Hepatic stellate cell (primary cell): ENCODE measurements at places on chromosomes 5 and 9.
A peak's percentile ranks its signal among the peaks of the same experiment; 100 is the strongest.

- DNase-seq = no peak
These were observed 92.2 kb downstream of the INVS start for GRCh38 chr9:100191264-100191663.

DNA sequence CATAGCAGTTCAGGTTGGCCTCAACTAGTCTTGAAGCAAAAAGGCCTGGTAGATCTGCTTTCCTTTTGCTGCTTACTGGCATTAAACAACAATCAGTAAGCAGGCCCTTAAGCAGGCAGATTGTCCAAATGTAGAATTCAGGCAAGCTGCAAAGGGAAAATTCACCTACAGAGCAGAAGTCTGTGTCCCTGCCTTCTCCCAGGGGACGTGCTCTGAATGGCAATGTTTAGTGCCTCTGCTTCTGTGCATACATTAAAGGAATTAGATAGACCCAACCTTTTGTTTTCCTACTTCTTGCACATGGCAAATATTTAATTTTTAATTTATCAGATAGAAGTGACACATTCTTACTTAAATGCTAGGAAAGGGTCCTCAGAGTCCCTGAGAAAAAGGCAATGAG, 328.8 kb upstream of the PIK3R1 start:
- no peak for DNase-seq

- DNase-seq = no peak
These were observed 8.8 kb downstream of the KCNV2 start for GRCh38 chr9:2725898-2726649.

- DNase-seq = peak; percentile 30
These were observed 209.1 kb downstream of the TARS1 start for GRCh38 chr5:33649549-33650482.

- no peak for DNase-seq
These were observed 201.2 kb downstream of the NXNL2 start for GRCh38 chr9:88736136-88736637.

- DNase-seq = no peak
These were observed 103.0 kb upstream of the CTSL start for GRCh38 chr9:87622923-87623322.

DNA sequence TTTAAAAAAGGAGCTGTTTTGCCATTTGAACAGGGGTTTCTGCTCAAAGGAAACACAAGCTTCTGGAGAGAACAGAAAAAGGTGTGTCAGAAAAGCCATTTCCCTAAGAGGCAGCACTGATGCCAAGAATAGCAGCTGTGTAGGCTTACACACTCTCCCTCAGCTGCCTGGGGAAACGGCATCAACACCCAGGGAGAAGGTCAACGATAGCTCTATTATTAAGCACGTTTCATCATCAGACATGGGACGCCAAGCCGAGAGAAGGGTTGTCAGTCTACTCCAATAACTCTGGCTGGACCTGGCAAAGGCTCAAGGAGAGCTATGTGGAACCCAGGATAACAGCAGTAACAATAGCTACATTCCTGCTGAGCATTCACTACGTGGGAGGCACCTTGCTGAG, 314.2 kb downstream of the CDK5RAP2 start:
- DNase-seq = no peak

GRCh38 chr9:136220017-136220729, 15.2 kb upstream of the LHX3 start:
- no peak for DNase-seq

DNA sequence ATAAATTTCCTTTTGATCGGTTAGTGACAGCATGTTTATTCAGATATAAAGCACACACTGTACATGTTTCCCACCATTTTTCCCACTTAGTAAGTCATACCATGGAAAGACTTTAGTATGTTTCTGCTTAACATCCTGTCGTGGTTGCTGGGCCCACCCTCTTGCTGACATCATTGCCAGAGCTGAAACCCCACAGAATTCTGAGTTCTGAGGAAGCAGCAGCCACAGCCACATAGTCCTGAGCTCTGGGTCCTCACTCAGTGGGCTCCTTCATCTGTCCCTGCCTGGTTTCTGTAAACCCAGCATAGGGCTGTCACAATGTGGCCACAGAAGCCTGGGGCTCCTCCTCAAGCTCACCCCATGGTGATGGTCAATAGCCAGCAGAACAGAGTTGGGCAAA, 441.5 kb downstream of the ENC1 start:
- DNase-seq = no peak

- no peak for DNase-seq
These were observed 14.8 kb upstream of the TMC1 start for GRCh38 chr9:72506615-72507014.

GRCh38 chr9:121963528-121963995, 129.5 kb downstream of the TTLL11 start:
- no peak for DNase-seq

DNA sequence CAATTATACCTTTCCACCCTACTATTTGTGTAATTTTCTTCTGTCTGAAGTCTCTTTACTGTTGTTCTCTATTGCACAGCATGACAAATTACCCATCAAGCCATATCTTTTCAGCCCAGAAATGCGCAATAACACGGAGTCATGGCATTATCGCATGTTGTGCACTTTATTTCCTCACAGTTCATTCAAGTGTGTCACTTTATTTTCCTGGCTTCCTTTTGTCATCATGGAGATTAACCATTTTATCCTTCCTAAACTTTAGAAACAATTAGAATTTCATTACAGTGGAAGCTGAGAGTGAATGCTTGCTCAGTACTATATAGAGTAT, 41.3 kb upstream of the MEF2C start:
- DNase-seq = no peak

GRCh38 chr5:129172580-129172979, 78.0 kb downstream of the ISOC1 start:
- no peak for DNase-seq

- peak; percentile 88 for DNase-seq
These were observed 114.9 kb upstream of the TRIM32 start for GRCh38 chr9:116572095-116572748.

- no peak for DNase-seq
These were observed 250.8 kb upstream of the FBXL7 start for GRCh38 chr5:15249152-15249551.

DNA sequence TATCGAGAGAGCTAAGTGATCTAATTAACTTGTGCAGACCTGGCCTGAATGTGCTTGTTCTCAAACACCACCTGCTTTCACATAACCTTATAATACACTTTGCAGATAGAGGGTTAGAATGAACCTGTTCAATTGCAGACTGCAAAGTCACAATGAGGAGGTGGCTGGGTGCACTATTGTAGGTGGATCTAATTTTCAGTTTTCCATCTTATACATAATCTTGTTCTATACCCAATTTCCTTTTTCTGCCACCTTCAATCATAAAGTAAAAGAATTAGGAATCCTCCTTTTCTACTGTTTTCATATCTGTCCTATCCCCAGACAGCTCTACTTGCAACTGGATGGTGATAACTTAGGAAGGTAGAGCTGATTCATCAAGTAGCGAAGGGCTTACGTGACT, 68.8 kb upstream of the APC start:
- DNase-seq = no peak
